Activated T-cell treated with anti-CD3 and anti-CD28 coated beads, Interleukin-2, amount 50 U/mL, for 4 hours (primary cell): ENCODE measurements at places on chromosomes 4 and X.

DNA sequence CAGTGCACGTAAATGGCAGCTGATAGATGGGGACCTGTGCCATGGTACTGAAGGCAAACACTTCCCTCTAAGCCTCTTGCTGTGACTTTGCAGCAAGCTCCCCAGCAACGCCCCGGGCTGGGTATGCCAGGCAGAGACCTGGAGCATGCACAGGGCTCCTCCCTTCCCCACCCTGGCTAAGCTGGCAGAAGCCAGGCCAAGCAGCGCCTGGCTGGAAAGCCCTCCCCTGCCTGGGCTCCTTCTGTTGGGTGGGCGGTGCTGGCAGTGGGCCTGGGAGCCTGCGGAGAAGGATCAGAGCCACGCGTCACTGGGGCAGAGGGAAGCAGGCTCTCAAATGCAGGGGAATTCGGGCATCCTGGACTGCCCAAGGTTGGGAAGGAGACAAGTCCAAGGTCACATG, 3.6 kb downstream of the ATP2B3 start:
- no peak for DNase-seq

DNA sequence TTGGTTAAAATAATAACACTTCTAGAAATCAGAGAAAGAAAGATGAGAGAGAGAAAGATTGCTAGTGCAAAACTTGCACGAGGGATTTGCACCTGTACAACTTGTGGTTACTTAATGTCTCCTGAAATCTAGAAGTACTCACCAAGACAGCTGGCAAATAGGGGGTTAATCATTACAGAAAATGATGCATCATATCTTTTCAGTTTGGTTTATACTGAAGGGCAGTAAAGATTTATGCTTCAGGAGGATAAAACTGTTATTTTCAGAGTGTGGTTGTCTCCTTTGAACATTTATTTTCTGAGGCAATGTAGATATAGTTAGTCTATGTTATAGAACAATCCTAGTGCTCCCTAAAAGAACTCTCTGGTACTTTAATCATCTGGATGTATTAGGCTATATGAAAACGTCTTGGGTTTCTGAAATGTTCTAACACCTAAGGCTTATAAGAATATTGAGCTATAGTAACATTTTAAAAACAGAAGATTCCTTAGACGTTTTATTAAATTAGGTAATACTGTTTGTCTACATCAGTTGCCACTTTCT, 13.3 kb downstream of the ATOH1 start:
- no peak for DNase-seq

DNA sequence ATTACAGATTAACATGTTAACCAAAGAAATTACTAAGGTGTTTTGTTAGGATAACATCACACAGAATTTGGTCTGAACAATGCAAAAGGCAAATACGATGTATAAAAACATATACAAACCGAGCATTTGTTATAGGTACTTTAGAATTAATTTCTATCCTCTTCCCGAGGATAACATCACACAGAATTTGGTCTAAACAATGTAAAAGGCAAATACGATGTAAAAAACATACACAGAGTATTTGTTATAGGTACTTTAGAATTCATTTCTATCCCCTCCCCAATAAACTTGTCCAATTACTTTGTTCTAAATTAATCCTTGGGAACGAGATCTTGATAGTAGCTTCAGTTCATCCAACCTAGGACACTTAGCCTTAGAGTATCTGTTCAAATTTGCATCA, 7.6 kb downstream of the HNRNPDL start:
- no peak for DNase-seq

DNA sequence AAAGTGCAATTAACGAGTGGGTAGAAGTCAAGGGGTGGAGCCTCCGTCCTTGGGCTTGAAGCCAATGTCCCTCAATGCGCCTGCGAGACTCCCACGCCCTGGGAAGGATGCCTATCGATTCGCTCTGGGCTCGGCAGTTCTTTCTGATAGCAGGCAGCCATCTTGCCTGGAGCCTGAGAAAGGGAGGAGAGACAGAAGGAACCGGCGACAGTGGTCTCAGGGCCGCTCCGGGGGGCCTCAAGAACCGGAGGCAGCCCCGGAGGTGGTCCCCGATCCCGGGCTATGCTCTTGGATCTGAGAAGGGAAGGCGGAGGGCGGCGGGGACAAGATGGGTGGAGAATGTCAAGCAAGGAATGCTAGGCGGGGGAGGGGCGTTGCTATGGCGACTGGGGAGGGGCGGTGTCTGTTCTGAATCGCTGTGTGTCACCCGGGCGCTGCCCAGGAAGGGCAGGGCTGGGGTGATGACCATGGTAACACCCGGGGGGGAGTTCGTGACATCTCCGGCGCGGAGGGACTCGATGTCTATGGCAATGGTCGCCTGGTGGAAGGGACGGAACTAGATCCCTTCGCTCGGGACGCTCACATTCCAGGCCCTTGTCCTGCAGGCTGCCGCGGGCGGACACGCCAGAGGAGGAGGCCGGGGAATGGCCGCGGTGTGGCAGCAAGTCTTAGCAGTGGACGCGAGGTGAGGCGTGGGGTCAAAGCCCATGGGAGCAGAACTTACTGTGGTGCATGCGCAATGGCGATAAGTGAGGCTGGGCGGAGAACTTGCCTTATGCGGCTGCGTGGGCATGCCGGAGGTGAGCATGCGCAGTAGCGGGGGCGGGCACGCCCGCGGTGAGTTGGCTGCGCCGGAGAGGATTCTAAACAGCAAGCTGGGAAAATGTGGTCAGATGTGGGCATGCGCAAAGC, at the start of gene WDR13:
WDR13 (plus strand) TSS at position 140 of the 912 bp plus-strand sequence; CDS start at position 645, 505 bp downstream.
- DNase-seq, result peak; percentile 88

- no peak for DNase-seq
Observed at GRCh38 chr4:109414938-109415337, 18.7 kb upstream of the SEC24B start.

DNA sequence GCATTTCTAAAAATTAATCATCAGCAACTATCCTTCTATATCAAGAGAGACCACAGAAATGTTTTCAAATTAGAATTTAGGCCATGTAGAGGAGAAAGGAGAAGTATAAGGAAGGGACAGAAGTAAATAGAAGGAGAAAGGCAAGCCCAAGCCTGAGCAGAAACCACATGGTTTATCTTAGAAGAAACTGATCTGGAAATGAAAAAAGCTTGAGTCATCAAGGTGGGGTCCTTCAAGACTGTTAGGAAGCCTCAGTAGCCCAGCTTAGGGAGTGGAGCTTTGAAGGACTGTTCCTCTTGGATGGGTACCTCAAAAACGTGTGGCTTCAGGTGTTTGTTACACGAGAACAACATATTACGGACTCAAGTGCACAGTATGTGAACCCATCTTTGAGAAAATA, 4.5 kb downstream of the BMX start:
- no peak for DNase-seq

- peak; percentile 5 for DNase-seq
Observed at GRCh38 chrX:115642895-115643530, 82.0 kb downstream of the PLS3 start.

GRCh38 chr4:119550857-119551532, 77.6 kb downstream of the PDE5A start:
- no peak for DNase-seq

DNA sequence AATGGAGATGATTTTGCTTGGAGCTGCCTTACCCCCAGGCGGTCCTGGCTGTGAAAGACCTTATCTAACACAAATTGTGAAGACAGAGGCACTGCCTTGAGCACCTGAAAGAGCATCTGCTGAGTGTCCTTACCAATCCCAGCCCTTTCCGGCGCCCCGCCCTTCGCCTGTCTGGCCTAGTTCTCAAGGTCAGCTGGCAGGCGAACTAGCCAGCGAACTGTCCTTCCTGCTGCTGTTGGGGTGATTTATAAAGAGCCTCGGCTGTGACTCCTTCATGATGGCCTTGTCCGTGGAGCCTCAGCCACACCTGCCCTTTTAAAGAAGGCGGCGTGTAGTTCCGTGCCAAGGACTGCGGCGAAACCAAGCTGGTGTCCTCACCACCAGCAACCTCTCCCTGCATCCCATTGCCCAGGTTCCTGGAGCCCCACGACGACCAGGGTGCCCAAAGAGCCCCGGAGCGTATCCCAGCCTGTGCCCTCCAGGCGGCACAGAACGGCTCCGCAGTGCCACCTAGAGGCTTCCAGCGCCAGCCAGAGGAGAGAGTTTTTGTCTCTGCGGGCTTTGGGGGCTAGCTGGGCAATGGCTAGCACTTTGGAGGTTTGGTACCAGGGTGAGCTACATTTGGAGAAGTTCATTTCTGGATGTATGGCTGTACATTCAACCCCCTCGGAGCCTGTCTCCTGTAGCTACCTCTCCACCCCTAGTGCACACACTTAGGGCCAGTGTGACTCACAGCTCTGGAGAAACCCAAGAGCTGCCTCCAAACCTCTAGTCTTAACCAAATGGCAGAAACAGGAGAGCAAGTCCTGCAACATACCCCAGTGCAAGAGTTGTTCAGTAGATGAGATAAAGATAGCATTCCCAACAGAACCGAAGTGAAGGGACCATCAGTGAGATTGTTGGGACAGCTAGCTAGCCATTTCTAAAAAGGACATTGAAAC, 36.8 kb upstream of the VMA21 start:
- peak; percentile 16 for DNase-seq

DNA sequence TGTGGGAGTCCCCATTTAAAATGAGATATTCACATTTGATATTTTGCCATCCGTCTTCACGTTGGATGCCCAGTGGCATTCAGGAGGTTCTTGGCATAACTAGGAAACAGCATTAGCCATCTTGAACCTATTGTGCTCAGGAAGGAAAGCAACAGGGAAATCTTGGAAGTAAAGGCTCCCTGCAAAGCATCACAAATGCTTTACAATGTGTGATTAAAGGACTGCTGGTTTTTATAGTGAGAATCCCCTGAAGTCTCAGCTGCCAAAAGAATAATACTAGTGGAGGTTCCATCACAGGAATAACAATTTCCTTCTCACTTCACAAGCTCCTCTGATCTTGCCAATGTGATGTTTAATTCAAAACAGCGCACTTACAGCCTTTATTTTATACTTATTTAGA, 49.7 kb upstream of the NPNT start:
- no peak for DNase-seq
